ENCODE measurements at places on chromosomes 5 and 9. TPM values are rescaled to one million over a fixed set of nuclear protein-coding genes. Genes with fewer than 3 reads are reported as not detected.

GRCh38 chr9:19998823-19999455 is 210.1 kb upstream of the SLC24A2 start:
- H3K27ac ChIP-seq = no peak overlapping the region
- H3K4me1 ChIP-seq = no peaks in the 10 kb centered on the region
- no peak for DNase-seq
- H3K4me3 ChIP-seq = no peak overlapping the region

The LCP2 gene
- 1.5 TPM for total RNA-seq

GRCh38 chr5:107949688-107950341 is 279.1 kb upstream of the EFNA5 start:
- DNase-seq = no peak
- H3K36me3 ChIP-seq = no peaks in the 10 kb centered on the region
- H3K4me1 ChIP-seq = no peaks in the 10 kb centered on the region

DNA sequence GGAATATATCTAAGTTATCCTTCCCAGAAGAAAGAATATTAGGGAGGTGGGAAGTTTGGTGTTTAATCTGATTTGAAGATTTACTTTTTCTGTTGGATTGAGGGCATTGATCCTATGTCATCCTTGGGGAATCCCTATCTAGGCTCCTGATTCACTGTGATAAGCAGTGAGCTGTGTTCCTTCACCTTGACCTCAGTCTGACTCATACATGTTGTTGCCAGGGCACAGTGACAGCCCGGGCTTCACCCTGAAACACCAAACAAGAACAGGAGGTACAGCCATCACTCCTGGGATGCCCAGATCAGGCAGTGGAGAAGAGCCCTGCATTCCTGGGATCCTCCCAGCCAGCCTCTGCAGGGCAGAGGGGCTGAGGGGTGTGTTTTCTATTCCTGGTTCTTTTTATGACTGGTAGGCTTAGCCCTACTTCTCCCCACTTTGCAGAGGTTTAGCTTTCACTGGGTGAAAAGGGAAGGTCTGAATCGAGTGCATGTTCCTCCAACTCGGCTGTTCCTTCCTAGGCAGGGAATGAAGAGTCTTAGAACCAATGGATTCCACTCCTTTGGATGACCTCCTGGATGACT is 3.1 kb upstream of the FAM53C start:
- peaks cover 34% of the 10 kb centered on the region for H3K4me1 ChIP-seq
- DNase-seq = no peak
- no peak overlapping the region for H3K27ac ChIP-seq
- H3K4me3 ChIP-seq = no peak overlapping the region
- H3K36me3 ChIP-seq = no peaks in the 10 kb centered on the region

The SLC25A2 gene
- total RNA-seq = 0.57 TPM

GRCh38 chr9:127446713-127447415 is 4.3 kb downstream of the RPL12 start:
- no peaks in the 10 kb centered on the region for H3K27me3 ChIP-seq
- no peak for DNase-seq
- H3K27ac ChIP-seq = no peak overlapping the region
- H3K36me3 ChIP-seq = peaks cover 75% of the 10 kb centered on the region
- H3K4me1 ChIP-seq = peaks cover 30% of the 10 kb centered on the region

DNA sequence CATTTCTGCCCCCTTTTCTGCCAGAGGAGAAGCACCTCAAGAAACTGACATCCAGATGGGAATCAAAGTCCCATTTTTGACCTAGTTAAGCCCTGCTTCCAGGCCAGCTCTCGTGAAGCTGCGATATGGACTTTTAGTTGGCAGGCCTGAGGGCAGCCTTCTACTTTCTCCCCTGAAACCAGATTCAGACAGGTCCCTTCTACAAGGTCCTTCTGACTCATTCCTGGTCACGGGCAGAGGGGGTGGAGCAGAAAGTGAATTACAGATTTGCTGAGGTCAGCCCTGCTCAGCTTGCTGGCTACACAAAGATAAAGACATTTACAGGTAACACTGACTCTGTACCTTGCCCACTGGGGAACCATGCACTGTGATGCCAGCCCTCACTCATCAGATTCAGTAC is 52.8 kb upstream of the TUT7 start:
- H3K4me3 ChIP-seq = no peak overlapping the region
- no peak for DNase-seq
- H3K4me1 ChIP-seq = peaks cover 39% of the 10 kb centered on the region
- H3K36me3 ChIP-seq = no peaks in the 10 kb centered on the region

GRCh38 chr5:6759983-6760382 is 46.8 kb downstream of the TENT4A start:
- no peaks in the 10 kb centered on the region for H3K27me3 ChIP-seq
- H3K4me1 ChIP-seq = no peaks in the 10 kb centered on the region
- no peak overlapping the region for H3K27ac ChIP-seq
- no peak overlapping the region for H3K4me3 ChIP-seq
- H3K36me3 ChIP-seq = peaks cover 40% of the 10 kb centered on the region
- DNase-seq = peak; percentile 10

GRCh38 chr5:110496276-110496675 is 230.2 kb downstream of the TMEM232 start:
- H3K27ac ChIP-seq = no peak overlapping the region
- H3K36me3 ChIP-seq = no peaks in the 10 kb centered on the region
- no peaks in the 10 kb centered on the region for H3K4me1 ChIP-seq
- DNase-seq = no peak
- no peak overlapping the region for H3K4me3 ChIP-seq
- no peaks in the 10 kb centered on the region for H3K27me3 ChIP-seq

DNA sequence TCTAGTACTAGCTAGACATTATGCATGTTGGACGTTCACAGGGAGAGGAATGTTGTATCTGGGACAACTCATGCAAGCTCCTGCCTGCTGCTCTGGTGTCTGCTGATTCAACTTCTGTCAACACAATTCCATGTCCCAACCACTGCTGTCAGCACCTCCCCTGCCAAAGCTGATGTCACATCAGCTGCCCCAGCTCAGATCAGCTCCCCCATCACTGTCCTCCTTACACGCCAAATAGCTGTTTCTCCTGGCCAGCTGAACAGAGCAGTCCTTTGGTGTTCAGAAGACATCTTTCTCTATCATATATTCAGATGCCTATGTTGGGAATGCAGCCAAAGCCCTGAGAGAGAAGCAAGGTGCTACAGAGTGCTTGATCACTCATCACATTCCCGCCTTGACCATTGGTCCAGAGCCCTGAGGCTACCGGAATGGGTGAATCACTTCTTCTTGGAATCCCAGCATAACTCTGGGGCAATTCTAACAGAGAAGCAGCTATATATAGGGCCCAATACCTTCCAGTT is 223.3 kb downstream of the SEC61B start:
- H3K27me3 ChIP-seq = no peaks in the 10 kb centered on the region
- DNase-seq = peak; percentile 77
- H3K4me1 ChIP-seq = peaks cover 5% of the 10 kb centered on the region
- H3K4me3 ChIP-seq = no peak overlapping the region

GRCh38 chr5:140677947-140678346 is 4.6 kb upstream of the DND1 start:
- no peak for DNase-seq
- H3K4me3 ChIP-seq = no peak overlapping the region
- peaks cover 92% of the 10 kb centered on the region for H3K36me3 ChIP-seq
- H3K27ac ChIP-seq = no peak overlapping the region
- H3K27me3 ChIP-seq = no peaks in the 10 kb centered on the region
- H3K4me1 ChIP-seq = no peaks in the 10 kb centered on the region

The NMRK1 gene
- total RNA-seq = 63.3 TPM

DNA sequence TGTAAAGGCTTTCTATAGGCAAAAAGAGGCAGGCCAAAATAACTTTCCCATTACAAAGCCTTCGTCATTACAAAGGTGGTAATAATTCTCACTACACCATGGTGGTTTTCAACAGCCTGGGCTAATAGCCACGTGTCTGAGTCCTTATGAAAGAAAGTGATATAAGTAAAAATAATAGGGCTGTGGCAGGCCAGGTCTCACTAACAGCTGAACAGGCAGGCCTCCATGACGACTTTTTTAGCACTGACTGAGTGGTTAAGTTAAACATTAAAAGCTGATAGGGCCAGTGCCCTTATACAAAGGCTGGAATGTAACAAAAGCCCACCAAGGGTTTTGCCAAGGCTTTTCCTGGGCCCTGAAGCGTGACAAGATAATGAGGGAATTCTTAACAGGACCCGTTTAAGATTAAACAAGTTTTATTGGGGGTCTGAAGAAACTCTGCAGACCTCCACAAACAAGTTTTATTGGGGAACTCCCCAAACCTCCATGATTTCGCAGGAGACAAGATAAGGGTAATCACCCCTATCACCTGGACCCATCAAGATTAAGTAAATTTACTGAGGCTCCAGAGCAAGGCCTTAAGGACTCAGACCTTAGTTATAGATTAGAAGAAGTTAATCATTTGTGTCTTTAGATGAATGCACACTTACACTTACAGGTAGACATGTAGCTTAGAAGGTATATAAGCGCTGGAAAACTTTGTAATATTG is 412.9 kb downstream of the CHSY3 start:
- no peak overlapping the region for H3K27ac ChIP-seq
- H3K36me3 ChIP-seq = no peaks in the 10 kb centered on the region
- no peaks in the 10 kb centered on the region for H3K4me1 ChIP-seq
- H3K4me3 ChIP-seq = no peak overlapping the region
- no peaks in the 10 kb centered on the region for H3K27me3 ChIP-seq
- no peak for DNase-seq

The PPP3R2 gene
- total RNA-seq = not detected

- no peak overlapping the region for H3K27ac ChIP-seq
- peak; percentile 78 for DNase-seq
- H3K27me3 ChIP-seq = no peaks in the 10 kb centered on the region
- H3K36me3 ChIP-seq = peaks cover 28% of the 10 kb centered on the region
- H3K4me3 ChIP-seq = no peak overlapping the region
These were observed 65.8 kb downstream of the ZNF354C start for GRCh38 chr5:179125789-179126505.

GRCh38 chr5:159851053-159851452 is 65.2 kb upstream of the ADRA1B start:
- no peaks in the 10 kb centered on the region for H3K36me3 ChIP-seq
- H3K27ac ChIP-seq = no peak overlapping the region
- H3K4me3 ChIP-seq = no peak overlapping the region
- H3K27me3 ChIP-seq = no peaks in the 10 kb centered on the region

The SLC36A3 gene
- total RNA-seq = not detected

The HTR1A gene
- not detected for total RNA-seq

The ACOT12 gene
- total RNA-seq = not detected

DNA sequence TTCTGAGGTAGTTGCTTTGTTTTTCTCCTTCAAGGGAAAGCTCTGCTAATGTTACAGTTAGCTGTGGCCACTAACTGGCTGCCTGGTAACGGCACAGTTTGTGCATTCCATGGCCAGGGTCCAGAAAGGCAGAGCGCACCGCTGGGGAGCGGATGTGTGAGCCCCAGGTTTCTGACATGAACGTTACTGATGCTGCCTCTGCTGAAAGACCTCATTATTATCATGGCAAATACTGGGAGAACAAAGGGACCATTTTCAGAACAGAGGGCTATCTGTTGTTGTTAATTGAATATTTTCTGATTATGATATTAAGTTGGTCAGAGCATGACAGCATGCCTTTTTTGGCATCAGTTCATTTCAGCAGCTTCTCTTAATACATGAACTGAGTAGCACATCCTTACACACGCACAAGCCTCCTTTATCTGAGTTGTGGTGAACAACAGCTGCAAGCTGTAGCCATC is 134.1 kb downstream of the NUDT12 start:
- H3K4me1 ChIP-seq = no peaks in the 10 kb centered on the region
- H3K27ac ChIP-seq = no peak overlapping the region
- H3K4me3 ChIP-seq = no peak overlapping the region
- no peaks in the 10 kb centered on the region for H3K27me3 ChIP-seq

GRCh38 chr5:14213253-14213652 is 70.1 kb downstream of the TRIO start:
- no peak for DNase-seq
- peaks cover 32% of the 10 kb centered on the region for H3K4me1 ChIP-seq
- H3K27ac ChIP-seq = no peak overlapping the region
- no peaks in the 10 kb centered on the region for H3K27me3 ChIP-seq

DNA sequence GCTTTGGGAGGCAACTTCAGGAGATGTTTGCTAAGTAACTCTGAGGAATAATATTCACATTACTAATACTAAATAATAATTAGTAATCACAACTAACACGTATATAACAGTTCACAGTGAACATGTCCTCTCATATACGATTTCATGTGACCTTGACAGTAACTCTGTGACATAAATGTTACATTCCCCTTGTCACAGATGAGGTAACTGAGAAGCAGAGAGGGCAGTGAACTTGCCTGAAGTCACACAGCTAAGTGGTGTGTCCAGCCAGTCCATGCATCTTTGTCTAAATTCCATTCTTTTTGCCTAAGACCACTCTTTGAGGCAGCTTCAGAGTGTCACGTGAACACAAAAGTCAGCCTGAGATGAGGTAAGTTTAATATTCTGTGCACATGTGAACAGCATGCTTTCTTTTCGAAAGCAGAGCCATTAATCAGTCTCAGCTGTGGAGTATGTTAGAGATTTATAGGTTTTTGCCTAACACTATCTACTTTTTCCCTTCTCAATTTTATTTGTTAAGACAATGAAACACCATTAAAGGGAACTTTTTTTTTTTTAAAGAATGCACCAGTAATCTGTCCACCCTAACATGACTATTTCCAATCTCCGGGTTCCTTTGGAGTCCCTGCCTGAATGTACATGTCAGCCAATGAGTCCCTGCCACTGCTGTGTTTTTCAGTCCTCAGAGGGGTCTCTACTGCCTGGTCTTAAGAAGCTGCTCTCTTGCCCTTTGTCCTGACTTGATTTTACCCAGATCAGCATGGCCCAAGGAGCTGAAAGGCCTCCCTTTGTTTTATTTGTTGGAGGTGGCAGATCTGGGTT is 43.5 kb downstream of the SH3PXD2B start:
- DNase-seq = no peak
- peaks cover 82% of the 10 kb centered on the region for H3K4me1 ChIP-seq
- H3K36me3 ChIP-seq = no peaks in the 10 kb centered on the region
- no peaks in the 10 kb centered on the region for H3K27me3 ChIP-seq
- H3K4me3 ChIP-seq = no peak overlapping the region

- no peak overlapping the region for H3K4me3 ChIP-seq
- H3K4me1 ChIP-seq = no peaks in the 10 kb centered on the region
- no peaks in the 10 kb centered on the region for H3K36me3 ChIP-seq
- DNase-seq = no peak
- no peak overlapping the region for H3K27ac ChIP-seq
These were observed 743.9 kb upstream of the SEMA6A start for GRCh38 chr5:117318528-117318927.

The SECISBP2 gene
- 60.2 TPM for total RNA-seq

GRCh38 chr5:180474569-180474968 is 19.6 kb upstream of the CNOT6 start:
- H3K4me3 ChIP-seq = no peak overlapping the region
- H3K36me3 ChIP-seq = no peaks in the 10 kb centered on the region
- H3K27ac ChIP-seq = no peak overlapping the region
- no peak for DNase-seq
- H3K4me1 ChIP-seq = peaks cover 5% of the 10 kb centered on the region

GRCh38 chr5:167664222-167664804 is 627.1 kb upstream of the WWC1 start:
- DNase-seq = no peak
- no peaks in the 10 kb centered on the region for H3K4me1 ChIP-seq
- no peaks in the 10 kb centered on the region for H3K36me3 ChIP-seq
- H3K27ac ChIP-seq = no peak overlapping the region
- H3K4me3 ChIP-seq = no peak overlapping the region

- no peak overlapping the region for H3K4me3 ChIP-seq
- no peak for DNase-seq
- peaks cover 18% of the 10 kb centered on the region for H3K36me3 ChIP-seq
- H3K27ac ChIP-seq = no peak overlapping the region
- no peaks in the 10 kb centered on the region for H3K27me3 ChIP-seq
These were observed 134.2 kb downstream of the ARHGAP26 start for GRCh38 chr5:142904416-142904815.

The CATSPER3 gene
- not detected for total RNA-seq

Data from suprapubic skin (tissue), 4 donors.